ENCODE measurements at places on chromosomes 5 and 9.

DNA sequence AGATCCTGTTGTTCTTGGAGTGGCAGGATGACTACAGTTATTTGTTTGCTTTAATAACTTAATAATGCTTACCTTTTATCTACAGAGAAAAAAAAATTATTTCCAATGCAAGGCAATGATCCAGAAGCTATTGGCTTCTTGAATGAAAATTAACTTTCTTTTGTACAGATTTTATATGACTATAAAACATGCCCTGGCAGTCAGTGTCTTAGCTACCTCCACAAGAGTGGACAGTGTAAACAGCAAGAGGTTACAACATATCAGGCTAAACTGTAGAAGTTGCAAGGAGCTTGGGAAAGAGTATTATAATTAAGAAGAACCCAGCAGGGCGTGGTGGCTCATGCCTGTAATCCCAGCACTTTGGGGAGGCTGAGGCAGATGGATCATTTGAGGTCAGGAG lies 49.1 kb downstream of the BNC2 start:
- DNase-seq, result no peak

GRCh38 chr9:86604741-86605140 lies 250.5 kb upstream of the TUT7 start:
- DNase-seq, result no peak

GRCh38 chr5:124740991-124741583 lies 5.4 kb downstream of the ZNF608 start:
- no peak for DNase-seq

GRCh38 chr9:10605388-10605787 lies 7.4 kb downstream of the PTPRD start:
- no peak for DNase-seq

DNA sequence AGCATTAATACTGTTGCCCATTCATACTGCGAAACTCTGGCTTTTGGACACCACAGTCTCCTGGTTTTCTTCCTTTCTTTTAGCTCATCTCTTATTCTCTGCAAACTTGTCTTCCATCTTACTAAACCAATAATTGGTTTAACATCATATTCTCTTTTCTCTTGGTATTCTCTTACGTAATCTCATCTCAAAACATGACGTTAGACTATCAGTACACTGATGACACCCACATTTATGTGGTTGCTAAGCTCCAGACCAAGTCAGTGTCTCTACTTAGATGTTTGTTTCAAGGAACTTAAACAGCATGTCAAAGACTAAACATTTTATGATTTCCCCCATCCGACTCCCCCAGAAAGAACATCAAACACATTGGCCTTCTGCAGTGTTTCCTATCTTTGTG lies 2.1 kb downstream of the PRRC1 start:
- DNase-seq, result no peak

GRCh38 chr9:112341730-112342129 lies 8.3 kb upstream of the PTBP3 start:
- no peak for DNase-seq

GRCh38 chr9:115969096-115969495 lies 184.5 kb upstream of the PAPPA start:
- DNase-seq, result no peak

DNA sequence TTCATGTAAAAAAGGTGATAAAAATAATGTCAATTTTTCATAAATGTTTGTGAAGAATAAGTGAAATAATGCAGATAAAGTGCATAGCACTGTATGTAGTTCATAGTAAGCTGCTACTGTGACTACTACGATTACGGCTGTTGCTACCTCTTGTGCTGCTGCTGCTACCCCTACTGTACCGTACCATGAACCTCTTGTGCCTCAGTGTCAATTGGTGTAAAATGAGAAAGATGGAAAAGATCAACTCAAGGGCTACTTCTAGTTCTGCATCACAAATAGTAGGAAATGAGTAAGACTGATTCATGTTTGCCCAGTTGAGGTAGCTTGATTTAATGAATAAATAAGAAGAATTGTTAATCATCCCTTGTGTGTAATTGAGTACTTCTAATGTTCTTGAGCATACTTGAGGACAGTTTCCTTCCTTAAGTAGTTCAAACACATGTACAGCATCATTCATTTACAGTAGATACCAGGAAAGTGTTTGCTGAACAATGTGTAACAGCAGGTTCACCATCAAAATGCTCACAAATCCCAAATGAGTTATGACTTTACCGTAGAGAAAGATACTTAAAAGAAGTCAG lies 200.0 kb upstream of the ATP10B start:
- no peak for DNase-seq

GRCh38 chr5:38426490-38426889 lies 130.0 kb downstream of the LIFR start:
- DNase-seq, result no peak

GRCh38 chr9:98851730-98852459 lies 44.4 kb downstream of the GALNT12 start:
- DNase-seq, result no peak

GRCh38 chr5:138138949-138139780 lies at the start of gene NME5:
TSS of gene NME5 (minus strand) at chr5:138139428. CDS start at chr5:138138780, 648 bp downstream.
- DNase-seq, result no peak

GRCh38 chr9:136624184-136624951 lies 38.3 kb upstream of the EGFL7 start:
- no peak for DNase-seq

DNA sequence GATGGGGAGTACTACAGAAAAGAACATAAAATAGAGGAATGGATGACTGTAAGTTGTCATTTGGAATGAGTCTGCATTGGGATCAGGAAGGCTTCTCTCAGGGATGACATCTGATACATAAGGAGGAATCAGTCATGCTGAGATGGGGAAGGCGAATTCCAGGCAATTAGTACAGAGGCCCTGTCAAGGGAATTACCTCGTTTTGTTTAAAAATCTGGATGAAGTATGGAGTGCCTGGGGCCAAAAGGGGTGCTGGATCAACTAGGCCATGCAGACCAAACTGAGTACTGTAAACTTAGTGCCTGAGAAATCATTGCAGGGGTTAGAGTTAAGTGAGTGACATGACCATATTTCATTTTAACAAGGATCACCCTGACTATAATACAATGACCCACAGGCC lies 30.5 kb downstream of the JAKMIP2 start:
- no peak for DNase-seq

GRCh38 chr5:17396247-17396646 lies 101.8 kb upstream of the TAF11L2 start:
- DNase-seq, result no peak

DNA sequence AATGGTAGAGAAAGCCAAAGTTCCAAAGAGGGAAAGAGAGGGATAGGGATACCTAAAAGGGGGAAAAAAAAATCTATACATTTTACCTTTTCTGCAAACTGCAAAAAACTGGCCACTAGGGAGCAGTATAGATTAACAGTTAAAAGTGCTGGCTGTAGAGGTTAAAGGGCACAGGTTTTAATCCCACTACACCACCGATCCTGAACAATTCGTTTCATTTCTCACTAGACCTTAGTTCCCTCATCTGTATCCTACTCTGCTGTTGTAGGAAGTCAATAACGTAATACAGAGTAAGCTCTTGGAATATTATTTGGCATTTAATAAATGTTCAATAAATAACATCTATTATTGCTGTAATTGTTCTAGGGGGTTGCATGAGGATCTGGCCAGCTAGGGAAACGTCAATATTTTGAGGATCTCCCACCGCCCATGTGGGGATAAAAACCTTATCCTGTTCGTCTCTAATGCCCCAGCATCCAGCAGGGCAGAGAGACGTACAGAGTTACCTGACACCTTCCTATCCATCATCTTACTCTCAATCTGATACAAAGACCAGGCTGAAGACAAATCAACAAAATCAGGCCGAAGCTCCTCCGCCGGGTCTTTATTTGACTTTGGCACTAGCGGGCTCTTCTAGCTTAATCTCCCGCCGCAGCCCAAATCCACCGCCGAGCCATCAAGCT lies 757 bp downstream of the CDC26 start:
- peak; percentile 86 for DNase-seq

GRCh38 chr5:180820788-180821321 lies 18.2 kb upstream of the MGAT1 start:
- DNase-seq, result no peak

- DNase-seq, result no peak
Measured at GRCh38 chr5:168813184-168813968, 234.2 kb upstream of the PANK3 start.

- no peak for DNase-seq
Measured at GRCh38 chr9:125755340-125755739, 8.2 kb downstream of the PBX3 start.

- DNase-seq, result no peak
Measured at GRCh38 chr5:18601185-18601584, 966.9 kb downstream of the TAF11L14 start.

DNA sequence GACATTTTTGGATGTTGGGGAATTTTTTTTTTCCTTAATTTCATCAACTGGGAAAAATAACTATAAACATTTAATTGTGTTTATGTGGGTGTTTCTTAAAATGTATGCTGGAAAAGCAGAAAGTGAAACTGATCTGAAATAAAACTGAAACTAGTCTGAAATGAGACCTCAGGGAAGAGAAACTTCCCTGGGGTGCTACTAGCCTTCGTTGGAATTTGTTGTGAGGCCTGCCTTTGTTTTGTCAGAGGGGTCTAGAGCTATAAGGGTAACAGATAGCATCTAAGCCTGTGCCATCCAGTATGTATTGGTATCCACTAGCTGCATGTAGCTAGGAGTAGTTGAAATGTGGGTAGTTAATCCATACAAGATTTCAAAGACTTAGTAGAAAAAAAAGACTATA lies 10.4 kb downstream of the ZNF618 start:
- no peak for DNase-seq

GRCh38 chr5:107805166-107805565 lies 134.4 kb upstream of the EFNA5 start:
- DNase-seq, result no peak

- DNase-seq, result no peak
Measured at GRCh38 chr5:173474881-173475287, 141.6 kb downstream of the BOD1 start.

- DNase-seq, result no peak
Measured at GRCh38 chr5:78603636-78604175, 44.9 kb downstream of the LHFPL2 start.

- no peak for DNase-seq
Measured at GRCh38 chr5:111572561-111572960, 60.2 kb upstream of the STARD4 start.

DNA sequence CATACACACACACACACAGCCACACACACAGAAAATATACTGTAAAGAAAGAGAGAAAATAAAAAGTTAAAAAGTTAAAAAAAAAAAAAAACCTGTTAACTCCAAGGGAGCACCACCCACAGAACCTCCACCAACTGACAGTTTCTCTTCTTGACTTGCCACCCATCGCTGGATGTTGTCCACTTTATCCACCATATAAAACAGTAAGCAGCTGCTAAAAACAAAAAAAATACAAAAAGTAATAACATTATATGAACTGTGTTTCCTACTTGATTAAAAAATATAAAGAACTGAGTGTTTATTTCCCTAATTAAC lies 1.2 kb downstream of the PURA start:
- no peak for DNase-seq

GRCh38 chr9:134637696-134638501 lies 3.7 kb upstream of the COL5A1 start:
- no peak for DNase-seq

DNA sequence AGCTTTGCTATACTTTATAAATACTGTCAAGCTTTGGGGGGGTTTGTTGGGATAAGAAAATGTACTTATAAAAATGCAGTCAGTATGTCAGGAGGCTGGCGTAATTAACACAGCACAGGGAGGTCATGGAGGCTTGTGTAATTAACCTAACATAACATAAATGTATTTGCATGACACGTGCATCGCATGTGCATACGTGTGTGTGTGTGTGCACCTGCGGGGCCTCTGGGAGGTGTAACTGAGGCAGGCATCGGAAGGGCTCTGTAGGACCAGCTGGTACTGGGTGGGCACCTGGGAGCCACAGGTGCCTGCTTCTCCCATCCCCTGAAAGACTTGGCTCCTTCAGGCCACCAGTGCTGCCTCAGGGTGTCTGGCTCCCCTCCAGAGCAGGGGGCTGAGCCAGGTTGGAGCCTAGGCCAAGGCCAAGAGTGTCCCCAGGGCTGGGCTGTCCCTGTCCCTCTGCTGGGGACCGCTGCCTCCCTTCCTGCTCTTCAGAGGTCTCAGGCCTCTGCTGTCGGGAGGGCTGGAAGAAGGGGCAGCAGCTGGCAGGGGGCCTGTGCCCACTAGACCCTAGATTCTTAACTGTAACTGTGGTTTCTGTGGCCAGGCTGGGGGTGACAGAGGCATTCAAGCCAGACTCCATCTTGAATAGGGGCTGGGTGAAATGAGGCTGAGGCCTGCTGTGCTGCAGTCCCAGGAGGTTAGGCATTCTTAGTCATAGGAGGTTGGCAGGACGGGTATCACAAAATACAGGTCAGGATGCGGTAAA lies 9.0 kb downstream of the FCN2 start:
- no peak for DNase-seq

DNA sequence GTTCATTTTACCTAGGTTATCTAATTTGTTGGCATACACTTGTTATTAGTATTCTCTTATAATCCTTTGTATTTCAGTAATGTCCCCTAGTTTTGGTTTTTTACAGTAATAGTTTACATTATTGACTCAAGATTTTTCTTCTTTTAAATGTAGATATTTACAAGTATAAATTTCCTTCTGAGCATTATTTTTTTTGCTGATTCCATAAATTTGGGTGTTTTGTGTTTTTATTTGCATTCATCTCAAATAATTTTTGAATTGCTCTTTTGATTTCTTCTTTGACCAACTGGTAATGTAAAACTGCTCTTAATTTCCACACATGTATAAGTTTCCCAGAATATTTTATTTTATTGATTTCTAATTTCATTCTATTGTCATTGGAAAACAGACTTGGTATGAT lies 68.1 kb downstream of the ESM1 start:
- no peak for DNase-seq

DNA sequence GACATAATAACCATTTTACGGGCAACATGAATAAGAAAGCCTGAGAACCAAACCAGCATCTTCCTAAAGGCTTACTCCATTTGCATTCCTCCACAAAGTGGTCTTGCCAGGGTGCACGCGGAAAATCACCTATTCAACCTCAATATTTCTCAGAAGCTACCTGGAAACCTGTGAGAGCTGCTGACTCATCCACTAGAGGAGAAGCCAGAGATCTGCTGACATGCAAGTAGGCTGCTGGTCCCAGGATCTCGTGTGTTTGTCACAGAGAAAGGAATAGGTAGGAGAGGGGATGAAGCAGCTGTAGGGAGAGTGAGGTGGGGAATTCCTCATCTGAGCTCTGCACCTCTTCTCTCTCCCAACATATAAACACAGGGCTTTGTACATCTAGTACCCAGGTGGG lies 138.1 kb downstream of the ADAMTS12 start:
- no peak for DNase-seq

GRCh38 chr5:177592010-177592834 lies at the start of gene TMED9:
TSS of gene TMED9 (plus strand) at chr5:177592203. CDS start at chr5:177592215, 12 bp downstream.
- DNase-seq, result peak; percentile 80

All from Kasumi-1 (cell line).